ENCODE measurements at places on chromosomes 3 and 15. TPM values are rescaled to one million over a fixed set of nuclear protein-coding genes. Genes with fewer than 3 reads are reported as not detected.

GRCh38 chr3:17398959-17399551 is 343.4 kb downstream of the TBC1D5 start:
- DNase-seq: no peak

GRCh38 chr3:39809995-39810595 is 686 bp downstream of the MYRIP start:
- DNase-seq: no peak

GRCh38 chr3:2915826-2916225 is 194.3 kb downstream of the IL5RA start:
- no peak for DNase-seq

- DNase-seq: no peak
These were observed 1.6 kb upstream of the VILL start for GRCh38 chr3:37988931-37989525.

Gene B3GALNT1
- 0.60 TPM for total RNA-seq

GRCh38 chr3:151225040-151225975 is 22.3 kb upstream of the GPR171 start:
- DNase-seq: no peak

Gene TBC1D5
- total RNA-seq: 39.4 TPM

- DNase-seq: no peak
These were observed 60.1 kb downstream of the IQSEC1 start for GRCh38 chr3:13013151-13013561.

- DNase-seq: no peak
These were observed 232.6 kb upstream of the LRTM1 start for GRCh38 chr3:55160241-55160983.

- no peak for DNase-seq
These were observed 167.9 kb upstream of the CTNNB1 start for GRCh38 chr3:41031401-41031800.

DNA sequence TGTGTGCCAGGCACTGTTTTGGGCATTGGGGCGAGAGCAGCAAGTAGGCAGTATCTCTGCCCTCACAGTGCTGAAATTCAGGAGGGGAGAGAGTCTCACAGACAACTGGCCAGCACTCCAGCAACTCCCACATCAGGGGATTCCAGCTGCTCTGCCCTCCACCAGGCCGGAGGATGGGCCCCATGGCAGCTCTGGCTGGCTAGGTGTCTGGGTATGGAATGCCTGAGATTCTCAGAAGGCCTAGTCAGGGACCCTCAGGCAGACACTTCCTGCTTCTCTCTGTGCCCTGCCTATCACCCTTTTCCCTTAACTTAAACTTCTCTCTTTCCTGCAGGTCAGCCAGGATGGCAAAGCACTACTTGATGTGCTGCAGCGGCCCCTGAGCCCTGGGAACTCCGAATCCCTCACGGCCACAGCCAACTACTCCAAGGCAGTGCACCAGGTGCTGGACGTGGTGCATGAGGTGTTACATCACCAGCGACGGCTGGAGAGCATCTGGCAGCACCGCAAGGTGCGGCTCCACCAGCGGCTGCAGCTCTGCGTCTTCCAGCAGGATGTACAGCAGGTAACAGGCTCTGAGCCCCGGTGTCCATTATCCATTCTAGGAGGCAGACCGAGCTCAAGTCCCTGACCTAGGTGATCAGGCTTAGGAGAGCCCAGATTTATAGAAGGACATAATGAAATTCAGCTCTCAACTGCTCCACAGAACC is 342.2 kb upstream of the ROPN1 start:
- no peak for DNase-seq

GRCh38 chr3:166420071-166420470 is 582.8 kb upstream of the BCHE start:
- DNase-seq: no peak

- no peak for DNase-seq
These were observed 384.3 kb downstream of the CACNA2D3 start for GRCh38 chr3:54506603-54507002.

- no peak for DNase-seq
These were observed 26.4 kb downstream of the TIGIT start for GRCh38 chr3:114320246-114320645.

DNA sequence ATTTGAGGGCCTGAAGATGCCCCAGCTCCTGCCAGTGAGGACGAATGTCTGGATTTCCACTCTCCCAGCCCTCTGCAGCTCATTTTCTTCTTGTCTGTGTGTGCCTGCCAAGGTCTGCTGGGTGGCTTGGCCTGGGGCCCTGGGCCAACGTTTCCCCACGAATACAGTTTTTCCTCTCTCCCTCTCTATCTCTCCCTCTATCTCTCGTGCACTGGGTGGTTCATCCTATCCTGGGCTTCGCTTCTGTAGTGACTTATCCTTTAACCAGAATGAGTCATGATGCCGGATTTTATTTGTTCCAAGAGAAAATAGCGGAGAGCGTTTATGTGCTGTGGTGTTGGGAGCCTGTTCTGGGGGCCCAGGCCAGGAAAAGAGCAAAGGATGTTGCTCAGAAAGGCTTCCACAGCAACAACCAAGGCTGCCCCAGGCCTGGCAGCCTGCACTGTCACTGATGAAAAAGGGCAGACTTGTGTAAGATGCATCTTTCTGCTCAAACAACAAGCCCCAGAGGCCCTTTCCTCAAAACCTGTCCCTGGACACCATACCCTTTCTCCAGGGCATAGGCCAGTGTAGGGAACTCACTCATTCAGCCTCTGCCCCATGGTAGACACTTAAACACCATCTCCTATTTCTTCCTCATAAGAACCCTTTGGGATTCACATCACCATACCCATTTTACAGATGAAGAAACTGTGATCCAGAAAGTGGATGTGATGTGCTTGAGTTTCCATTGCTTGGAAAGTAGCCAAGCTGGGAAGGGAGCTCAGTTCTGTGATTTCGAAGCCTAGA is 47.3 kb downstream of the ITGA11 start:
- no peak for DNase-seq

Gene LHFPL4
- not detected for total RNA-seq

- no peak for DNase-seq
These were observed 42.9 kb downstream of the MUC4 start for GRCh38 chr3:195768831-195769303.

- DNase-seq: no peak
These were observed 31.3 kb downstream of the RPL39L start for GRCh38 chr3:187107989-187108388.

- no peak for DNase-seq
These were observed 3.3 kb downstream of the RYR3 start for GRCh38 chr15:33314069-33314468.

- DNase-seq: no peak
These were observed 999 bp downstream of the INSYN1 start for GRCh38 chr15:73751899-73752805.

- peak; percentile 88 for DNase-seq
These were observed at the start of gene NCKIPSD for GRCh38 chr3:48685603-48686511. NCKIPSD (minus strand) TSS chr3:48685915; CDS start chr3:48685807, 108 bp downstream.

Gene MESP2
- total RNA-seq: not detected

DNA sequence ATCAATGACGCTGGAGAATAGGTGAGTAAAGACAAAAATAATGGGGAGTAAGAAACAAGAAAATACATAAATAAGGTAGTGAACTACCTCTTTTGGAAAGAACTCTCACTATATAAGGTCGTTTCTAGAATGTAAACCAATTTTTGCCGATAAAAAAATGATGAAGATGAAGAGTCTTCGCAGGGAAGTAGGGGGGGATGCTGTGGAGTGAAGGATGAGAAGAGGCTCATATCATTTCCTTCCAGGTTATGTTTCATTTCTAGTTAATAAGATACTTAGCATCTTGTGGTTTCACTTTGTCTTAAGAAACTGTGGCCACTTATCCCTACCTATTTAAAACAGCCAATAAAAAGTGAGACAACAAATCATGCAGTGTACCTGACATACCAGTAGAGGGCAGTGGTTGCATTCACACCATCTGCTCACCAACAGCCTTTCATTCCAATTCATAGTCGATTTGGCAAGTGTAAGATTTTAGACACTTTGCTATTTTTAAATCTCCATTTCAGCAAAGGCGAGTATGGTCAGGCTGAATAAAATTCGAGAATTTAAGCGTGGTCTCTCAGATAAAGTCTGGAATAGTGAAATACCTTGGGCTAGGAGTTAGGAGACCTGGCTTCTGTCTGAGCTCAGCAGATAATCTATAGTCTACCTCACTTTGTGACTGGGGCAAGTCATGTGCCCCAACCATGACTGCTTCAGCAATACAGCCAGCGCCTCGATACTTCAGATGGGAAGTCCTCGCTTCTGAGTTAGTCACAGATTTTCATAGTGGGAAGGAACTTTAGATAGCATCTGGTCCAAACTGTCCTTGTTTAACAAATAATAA is 28.9 kb upstream of the ICE2 start:
- DNase-seq: peak; percentile 30

DNA sequence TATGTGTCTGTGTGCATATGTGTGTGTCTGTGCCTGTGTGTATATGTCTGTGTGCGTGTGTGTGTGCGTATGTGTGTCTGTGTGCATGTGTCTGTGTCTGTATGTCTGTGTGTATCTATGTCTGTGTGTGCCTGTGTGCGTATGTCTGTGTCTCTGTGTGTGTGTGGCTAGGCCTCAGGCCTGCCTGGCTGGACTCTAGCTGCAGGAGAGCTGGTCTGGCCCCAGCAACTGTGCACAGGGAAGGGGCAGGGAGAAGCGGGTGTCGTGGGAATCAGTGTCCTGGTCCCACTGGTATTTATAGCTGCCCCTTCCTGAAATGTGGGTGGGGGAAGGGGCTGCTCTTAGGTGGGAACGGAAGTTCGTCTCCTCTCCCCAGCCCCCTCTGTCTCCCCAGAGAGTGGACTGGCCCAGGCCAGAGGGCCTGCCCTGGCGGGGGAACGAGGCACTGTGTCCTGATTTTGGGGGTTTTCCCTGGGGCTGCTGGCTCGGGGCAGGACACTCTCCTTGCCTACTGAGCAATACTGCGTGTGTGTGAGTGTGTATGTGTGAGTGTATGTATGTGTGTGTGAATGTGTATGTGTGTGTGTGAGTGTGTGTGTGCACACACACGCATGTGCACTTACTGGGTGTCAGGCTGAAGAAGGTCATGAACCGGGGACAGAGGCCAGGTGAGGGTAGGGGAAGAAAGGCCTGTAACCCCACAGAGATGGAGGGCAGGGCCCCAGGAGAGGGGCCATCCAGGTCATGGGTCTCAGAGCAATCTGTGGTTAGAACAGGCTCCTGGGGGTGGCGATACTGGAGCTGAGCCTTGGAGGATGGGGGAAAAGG is 6.6 kb downstream of the CSPG4 start:
- no peak for DNase-seq

GRCh38 chr3:73605412-73605811 is 19.3 kb downstream of the PDZRN3 start:
- no peak for DNase-seq

Gene OCA2
- not detected for total RNA-seq

Gene FEZF2
- total RNA-seq: not detected

DNA sequence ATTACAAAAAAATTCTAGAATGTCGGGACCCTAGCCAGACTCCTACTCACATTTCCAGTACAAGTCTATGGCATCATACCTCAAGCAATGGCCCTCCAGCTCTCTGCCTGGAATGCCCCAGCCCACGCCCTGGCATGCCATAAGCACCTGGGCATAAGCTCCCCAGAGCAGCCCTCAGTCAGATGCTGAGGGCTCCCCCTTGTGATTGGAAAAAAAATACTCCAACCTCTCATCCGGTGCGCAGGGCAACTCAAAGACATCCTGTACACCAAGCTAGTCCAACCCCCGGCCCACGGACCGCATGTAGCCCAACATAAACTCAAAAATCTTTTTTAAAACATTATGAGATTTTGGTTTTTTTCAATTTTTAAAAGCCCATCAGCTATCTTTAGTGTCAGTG is 115.4 kb downstream of the NEK10 start:
- DNase-seq: no peak

GRCh38 chr3:10088256-10088655 is 19.8 kb downstream of the FANCD2OS start:
- no peak for DNase-seq
